ENCODE measurements at places on chromosomes 6 and 20. TPM values are rescaled to one million over a fixed set of nuclear protein-coding genes. Genes with fewer than 3 reads are reported as not detected.

DNA sequence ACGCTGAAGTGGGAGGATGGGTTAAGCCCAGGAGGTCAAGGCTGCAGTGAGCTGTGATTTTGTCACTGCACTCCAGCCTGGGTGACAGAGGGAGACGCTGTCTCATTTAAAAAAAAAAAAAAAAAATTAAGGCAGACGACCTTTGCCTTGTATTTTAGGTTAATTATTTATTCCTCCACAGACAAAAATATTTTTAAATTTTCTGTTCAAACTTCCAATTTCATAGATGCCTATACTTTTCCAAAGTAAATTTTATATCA lies 6.3 kb upstream of the SMIM28 start:
- no peak for DNase-seq
- H3K27ac ChIP-seq = no peak overlapping the region
- no peaks in the 10 kb centered on the region for H3K4me1 ChIP-seq
- H3K4me3 ChIP-seq = no peak overlapping the region
- no peaks in the 10 kb centered on the region for H3K36me3 ChIP-seq

DNA sequence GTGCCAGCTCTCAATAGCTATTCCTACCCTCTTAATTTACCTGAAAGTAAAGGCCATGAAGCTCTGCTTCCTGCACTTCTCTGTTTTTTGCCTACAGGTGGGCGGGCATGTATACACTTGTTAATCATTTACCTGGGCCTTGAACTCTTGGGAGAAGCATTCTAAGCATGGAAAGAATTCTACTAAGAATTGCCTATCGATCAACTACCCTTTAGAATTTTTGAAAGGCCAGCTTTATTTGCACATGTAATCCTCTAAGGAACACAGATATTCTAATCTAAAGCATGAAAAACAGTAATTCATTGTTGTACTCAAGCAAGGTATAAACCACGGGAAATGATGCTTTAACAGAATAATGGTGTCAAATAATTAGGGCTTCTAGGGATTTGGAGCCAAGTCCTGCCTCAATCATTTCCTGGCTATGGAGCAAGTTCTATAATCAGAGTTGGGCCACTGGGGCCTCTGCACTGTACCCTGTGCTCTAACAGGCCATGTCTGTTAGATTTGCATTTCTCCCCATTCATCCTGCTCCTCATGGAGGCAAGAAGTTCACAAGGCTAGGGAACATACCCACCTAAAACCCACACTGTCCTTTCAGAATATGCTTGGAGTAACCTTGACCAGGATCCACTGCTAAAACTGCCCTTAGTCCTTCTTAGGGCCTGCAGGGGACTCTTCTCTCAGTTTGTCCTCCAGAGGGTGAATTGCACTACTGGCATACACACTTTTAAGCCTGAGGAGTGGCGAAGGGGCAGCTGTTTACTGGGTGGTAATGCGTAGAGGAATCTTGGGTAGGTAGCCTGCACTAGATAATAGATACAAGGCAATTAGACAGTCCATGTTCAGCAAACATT lies 276.4 kb upstream of the JAG1 start:
- H3K27ac ChIP-seq = no peak overlapping the region
- no peak overlapping the region for H3K4me3 ChIP-seq
- no peak for DNase-seq
- no peaks in the 10 kb centered on the region for H3K4me1 ChIP-seq
- H3K36me3 ChIP-seq = no peaks in the 10 kb centered on the region

DNA sequence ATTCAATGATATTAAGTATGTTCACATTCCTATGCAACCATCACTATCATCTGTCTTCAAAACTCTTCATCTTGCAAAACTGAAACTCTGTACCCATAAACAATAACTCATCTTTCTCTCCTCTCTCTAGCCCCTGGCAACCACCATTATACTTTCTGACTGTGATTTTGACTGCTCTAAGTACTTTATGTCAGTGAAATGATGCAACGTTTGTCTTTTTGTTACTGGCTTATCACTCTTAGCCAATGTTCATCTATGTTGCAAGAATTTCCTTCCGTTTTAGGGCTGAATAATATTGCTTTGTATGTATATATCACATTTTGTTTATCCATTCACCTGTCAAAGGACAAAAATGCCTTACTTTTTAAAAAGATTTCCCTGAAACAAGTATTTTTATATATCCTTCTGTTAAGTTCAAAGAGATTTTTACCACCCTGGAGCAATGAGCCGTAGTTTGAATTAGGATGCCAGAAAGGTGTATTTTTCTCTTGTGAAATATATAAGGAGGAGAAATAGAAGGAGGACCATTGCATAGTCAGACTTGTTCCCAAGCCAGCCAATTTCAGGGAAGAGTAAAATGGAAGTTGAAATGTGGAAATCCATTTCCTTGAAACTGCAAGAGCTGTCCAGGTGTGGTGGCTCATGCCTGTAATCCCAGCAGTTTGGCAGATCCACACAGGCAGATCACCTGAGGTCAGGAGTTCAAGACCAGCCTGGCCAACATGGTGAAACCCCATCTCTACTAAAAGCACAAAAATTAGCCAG lies 4.0 kb upstream of the CGAS start:
- no peak for DNase-seq
- peaks cover 4% of the 10 kb centered on the region for H3K4me1 ChIP-seq
- no peaks in the 10 kb centered on the region for H3K36me3 ChIP-seq
- no peaks in the 10 kb centered on the region for H3K27me3 ChIP-seq
- no peak overlapping the region for H3K4me3 ChIP-seq

- no peak overlapping the region for H3K4me3 ChIP-seq
- DNase-seq = no peak
- H3K27ac ChIP-seq = no peak overlapping the region
- H3K36me3 ChIP-seq = no peaks in the 10 kb centered on the region
- H3K4me1 ChIP-seq = no peaks in the 10 kb centered on the region
- H3K27me3 ChIP-seq = no peaks in the 10 kb centered on the region
Observed at GRCh38 chr6:107555449-107555848, 65.5 kb downstream of the SOBP start.

DNA sequence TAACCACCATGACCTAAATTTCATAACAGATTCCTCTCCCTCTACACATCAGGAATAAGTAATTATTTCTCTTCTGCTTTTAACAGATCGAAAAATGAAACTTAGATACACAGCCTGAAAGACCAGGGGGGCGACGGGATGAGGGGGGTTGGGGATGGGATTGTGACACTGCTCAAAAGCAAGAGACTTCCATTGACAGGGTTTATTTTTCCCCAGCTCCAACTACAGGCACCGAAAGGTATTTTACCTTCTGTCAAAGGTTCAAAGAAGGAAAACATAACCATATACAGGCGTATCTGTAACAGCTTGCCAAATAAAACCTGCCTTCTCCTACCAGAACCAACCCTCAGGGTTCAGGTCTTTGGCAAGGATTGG lies 1.3 kb downstream of the EPHA7 start:
- peak overlapping the region; percentile 68 for H3K27ac ChIP-seq
- peaks cover 34% of the 10 kb centered on the region for H3K4me1 ChIP-seq
- DNase-seq = no peak

Gene TGM3
- not detected for total RNA-seq

Gene EDN1
- 21.7 TPM for total RNA-seq

Gene CST4
- not detected for total RNA-seq

DNA sequence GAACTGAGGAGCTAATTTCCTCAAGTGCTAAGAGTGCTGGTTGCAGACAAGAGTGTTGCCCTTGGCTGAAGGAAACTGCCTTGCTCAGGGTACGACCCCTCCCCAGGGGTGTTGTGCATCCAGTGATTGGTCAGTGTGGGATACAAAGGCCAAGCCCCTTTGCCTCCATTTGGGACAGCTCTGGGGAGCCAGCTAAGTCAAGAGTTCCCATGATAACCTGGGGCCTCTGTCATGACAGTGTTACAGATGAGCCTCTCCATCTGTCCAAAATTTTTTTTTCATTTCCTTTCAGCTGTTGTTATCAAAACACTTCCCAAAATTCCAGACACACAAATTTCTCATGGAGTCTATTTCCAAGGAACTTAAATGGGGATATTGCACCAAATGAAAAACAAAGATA lies 93.3 kb downstream of the HS3ST5 start:
- H3K27me3 ChIP-seq = no peaks in the 10 kb centered on the region
- no peak overlapping the region for H3K4me3 ChIP-seq
- DNase-seq = no peak
- H3K36me3 ChIP-seq = no peaks in the 10 kb centered on the region

Gene ZBTB46
- 5.2 TPM for total RNA-seq

DNA sequence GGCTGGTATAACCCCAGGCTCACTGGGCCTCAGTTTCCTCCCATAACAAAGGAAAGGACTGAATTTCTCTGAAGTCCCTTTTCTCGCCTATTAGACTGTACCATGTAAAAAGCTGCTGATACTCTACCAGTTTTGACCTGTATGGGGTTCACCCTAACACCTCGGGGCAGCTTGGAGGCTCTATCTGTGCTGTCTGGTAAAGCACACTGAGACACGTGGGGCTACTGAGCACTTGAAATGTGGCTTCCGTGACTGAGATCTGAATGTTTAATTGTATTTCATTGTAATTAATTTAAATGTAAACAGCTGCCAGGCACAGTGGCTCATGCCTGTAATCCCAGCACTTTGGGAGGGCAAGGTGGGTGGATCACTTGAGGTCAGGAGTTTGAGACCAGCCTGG lies 24.0 kb downstream of the BMP7 start:
- H3K27me3 ChIP-seq = no peaks in the 10 kb centered on the region
- H3K27ac ChIP-seq = no peak overlapping the region
- H3K36me3 ChIP-seq = no peaks in the 10 kb centered on the region
- no peak overlapping the region for H3K4me3 ChIP-seq

GRCh38 chr6:17156966-17157365 lies 55.1 kb downstream of the STMND1 start:
- H3K27me3 ChIP-seq = no peaks in the 10 kb centered on the region
- no peaks in the 10 kb centered on the region for H3K36me3 ChIP-seq
- H3K4me1 ChIP-seq = no peaks in the 10 kb centered on the region
- no peak overlapping the region for H3K27ac ChIP-seq

Gene UCKL1
- 79.2 TPM for total RNA-seq

DNA sequence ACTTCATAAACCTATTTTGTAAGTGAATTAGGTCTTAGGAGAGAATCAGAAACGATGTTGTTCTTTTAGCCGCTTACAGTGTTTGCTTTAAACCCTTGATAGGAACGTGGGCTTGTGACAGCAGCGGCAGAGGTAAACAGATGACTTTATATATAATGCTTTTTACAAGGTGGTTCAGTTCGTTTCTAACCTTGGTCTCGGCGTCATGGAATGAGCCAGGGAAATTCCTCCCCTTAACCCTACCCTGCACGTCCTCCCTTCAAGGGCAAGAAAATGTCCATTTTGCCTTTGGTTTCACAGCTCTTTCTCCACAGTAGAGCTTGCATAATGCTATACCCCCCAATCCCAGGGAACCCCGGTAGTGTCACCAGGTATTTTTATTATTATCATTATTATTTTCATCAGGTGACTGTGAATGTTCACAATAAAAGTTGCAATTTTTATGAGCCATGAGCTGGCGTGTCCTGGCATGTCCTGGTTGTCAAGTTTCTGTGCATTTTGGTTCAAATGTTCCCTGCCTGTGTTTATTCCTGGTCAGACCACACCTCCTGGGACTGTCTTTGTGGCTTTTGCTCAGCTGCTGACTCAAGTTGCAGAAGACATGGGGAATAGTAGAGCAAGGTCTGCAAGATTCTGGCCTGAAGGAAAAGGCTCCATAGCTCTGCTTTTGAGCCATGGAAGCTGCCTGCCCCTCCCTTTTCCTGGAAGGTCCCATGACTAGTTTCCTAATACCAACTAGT lies 112.8 kb upstream of the BMP2 start:
- H3K27ac ChIP-seq = peak overlapping the region; percentile 66
- no peaks in the 10 kb centered on the region for H3K27me3 ChIP-seq
- DNase-seq = no peak
- no peaks in the 10 kb centered on the region for H3K36me3 ChIP-seq
- peaks cover 18% of the 10 kb centered on the region for H3K4me1 ChIP-seq
- H3K4me3 ChIP-seq = no peak overlapping the region

DNA sequence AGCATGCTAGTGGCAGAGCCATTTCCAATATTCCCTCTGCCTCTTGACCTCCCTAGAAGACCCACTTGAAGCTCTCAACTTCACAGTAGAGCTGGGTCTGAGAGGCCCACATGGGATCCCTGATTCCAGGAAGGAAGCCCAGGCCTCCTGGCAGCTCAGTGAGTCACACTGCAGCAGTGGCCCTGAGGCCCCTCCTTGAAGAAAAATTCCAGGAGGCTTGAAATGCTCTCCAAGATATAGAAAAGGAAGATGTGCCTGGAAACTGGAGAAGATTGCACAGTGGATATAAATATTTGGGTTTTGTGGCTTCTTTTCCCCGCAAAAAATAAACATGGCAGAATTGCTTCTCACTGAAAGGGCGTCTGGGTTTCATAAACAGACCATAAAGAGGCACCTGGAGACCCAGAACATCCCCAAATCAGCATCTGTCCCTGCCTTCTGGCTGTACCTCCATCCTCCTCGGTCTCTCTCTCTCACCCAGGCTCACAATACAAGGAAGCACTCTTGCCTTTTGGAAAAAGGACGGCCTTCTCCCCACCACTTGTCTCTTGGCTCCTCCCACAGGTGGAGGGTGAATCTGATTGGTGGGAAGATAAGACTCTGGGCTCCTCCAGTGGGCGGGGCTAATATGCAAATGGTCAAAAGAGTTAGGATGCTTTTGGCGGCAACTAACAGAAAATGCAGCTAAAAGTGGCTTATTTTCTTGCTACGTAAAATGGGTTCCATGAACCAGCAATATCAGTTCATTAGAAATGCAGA lies 200.0 kb upstream of the SULF2 start:
- no peak for DNase-seq
- H3K36me3 ChIP-seq = no peaks in the 10 kb centered on the region
- H3K4me3 ChIP-seq = no peak overlapping the region
- H3K4me1 ChIP-seq = peaks cover 1% of the 10 kb centered on the region

DNA sequence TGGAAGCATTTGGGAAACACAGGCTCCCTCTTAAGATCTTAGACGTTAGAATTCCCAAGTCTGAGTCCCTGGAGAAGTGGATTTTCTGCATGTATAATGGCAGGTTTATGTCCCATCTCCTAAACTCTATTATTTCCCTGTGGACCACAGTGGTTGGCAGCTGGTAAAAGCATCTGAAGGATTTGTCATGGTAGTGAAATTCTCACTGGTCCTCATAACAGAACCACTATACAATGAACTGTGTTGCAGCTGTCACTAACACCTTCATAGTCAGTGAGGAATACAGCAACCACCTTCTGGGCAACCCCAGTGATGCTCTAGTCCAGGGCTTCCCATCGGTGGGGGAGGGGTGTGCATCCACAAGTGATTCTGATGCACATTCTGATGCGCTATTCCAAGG lies 396.9 kb downstream of the ZFAND3 start:
- no peaks in the 10 kb centered on the region for H3K27me3 ChIP-seq
- no peak overlapping the region for H3K27ac ChIP-seq
- DNase-seq = no peak
- H3K4me1 ChIP-seq = peaks cover 14% of the 10 kb centered on the region
